Muscle of back (tissue), 13 donors: ENCODE measurements at places on chromosomes 16 and 17.
A peak's percentile ranks its signal among the peaks of the same experiment; 100 is the strongest.

DNA sequence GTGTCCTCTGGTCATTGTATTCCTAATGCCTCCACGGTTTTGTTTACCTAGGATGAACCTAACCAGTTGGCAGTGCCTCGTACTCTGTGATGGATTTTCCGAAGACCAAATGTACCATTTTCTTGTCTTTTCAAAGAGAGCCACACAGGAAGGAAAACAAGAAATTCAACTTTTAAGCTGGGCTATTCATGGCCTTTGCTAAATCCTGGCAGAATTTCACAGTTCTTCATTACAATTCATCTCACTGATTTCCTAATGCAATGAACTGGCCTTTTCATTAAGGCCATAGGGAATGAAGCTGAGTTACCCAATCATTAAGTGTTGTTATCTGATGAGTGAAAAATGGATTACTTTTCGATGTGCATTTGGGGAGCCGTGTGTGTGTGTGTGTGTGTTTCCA lies 7.9 kb upstream of the KCNJ16 start:
- DNase-seq, result no peak

DNA sequence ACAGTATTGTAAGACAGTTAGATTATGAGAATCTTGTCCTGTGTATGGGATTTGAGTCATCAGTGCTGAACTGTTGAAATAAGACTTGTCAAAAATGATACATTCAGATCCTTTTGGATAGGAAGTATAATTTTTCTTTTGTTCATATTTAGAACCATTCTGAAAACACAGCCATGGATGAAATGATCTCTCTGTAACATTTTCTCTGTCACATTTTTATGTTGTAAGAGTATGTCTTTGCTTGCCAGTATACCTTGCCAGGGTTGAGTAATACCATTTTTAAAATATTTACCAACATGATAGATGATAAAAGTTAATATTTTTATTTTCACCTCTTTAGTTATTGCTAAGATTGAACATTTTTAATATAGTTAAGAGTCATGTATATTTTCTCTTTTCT lies 45.0 kb downstream of the NSRP1 start:
- no peak for DNase-seq

DNA sequence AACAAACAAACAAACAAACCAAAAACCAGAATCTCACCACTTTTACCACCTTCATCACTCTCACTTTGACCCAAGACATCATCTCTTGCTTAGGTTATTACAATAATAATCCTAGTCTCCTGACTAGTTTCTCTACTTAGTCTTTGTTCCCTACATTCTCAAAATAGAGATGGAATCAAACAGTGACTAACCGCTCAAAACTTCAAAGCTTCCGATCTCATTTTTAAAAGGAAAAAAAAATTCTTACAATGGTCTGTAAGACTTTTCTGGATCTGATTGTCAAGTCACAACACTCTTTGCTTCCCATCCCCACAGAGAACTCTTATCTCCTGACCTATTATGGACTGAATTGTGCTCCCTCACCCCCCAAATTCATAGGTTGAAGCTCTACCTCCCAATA lies 60.9 kb downstream of the SPAG9 start:
- DNase-seq, result no peak

DNA sequence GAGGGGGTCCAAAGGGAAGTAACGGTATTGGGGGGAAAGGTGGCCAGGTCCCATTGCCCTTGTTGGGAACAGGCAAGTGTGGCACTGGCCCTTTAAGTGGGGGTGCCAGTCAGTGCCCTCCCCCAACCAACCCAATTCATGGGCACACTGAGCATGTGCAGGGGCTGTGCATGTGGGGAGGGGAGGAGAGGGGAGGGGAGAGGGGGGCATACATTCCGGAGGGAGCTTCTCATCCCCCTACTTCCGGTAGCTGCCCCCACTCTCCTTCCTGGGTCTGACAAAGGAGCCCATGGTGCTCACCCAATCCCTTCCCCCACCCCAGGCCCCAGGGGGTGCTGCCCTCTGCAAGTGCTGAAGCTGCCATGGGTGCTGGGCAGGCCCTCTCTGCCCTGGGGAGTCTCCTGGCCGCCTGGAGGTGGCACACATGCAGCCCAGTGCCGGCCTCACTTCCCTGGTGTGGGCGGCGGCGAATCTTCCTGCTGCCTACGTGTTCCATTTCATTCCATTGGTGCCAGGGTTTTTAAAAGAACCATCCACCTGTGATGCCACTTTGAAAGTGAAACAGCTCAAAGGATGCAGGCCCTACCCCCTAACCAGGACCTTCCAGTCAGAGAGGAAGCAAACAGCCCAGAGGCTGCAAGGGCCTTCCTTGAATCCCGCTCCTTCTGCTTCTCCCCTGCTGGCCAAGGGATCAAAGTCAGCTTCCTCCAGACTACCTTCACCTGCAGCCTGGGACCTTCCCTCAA lies 11.0 kb downstream of the HEXIM2 start:
- DNase-seq, result peak; percentile 82

DNA sequence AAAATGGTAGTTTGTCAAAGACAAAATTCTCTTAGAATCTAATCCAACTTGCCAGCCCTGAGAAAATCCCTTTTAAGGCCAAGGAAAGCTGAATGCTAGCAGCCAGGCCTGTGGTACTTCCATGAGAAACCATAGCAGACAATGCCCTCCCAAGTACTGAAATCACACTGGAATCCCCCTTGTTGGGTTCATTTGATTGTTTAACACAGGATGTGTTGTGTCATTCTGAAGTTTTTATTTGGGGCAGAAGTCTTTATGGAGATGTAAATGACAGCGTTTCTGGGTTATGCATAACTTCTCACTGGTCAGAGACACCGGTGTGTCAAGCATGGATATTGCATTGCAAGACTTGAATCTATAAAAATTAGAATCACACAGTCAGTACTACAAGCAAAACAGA lies 6.0 kb upstream of the ARL2BP start:
- no peak for DNase-seq

DNA sequence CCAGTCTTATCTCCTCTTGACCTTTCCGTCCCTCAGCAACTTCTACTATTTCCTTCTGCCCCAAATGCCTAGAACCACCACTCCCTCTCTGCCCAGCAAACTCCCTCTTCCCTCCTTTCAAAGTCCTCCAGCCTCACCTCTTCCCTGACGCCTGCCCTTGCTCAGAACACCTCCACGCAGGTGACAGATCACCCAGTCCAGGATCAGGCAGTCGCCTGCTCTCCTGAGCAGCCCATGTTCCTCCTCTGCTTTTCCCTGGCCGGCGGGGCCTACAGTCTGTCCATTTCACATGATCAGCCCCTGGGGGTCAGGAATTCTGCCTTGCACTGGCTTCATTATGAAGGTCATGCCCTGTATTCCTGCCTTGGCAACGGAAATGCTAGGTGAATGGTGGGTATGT lies 422 bp downstream of the CD300LF start:
- no peak for DNase-seq

- DNase-seq, result no peak
These were observed 29.3 kb downstream of the DYNLRB2 start for GRCh38 chr16:80570106-80570478.

GRCh38 chr16:75000481-75001081 lies 1.8 kb downstream of the ZNRF1 start:
- no peak for DNase-seq

GRCh38 chr17:5248821-5249479 lies 14.3 kb upstream of the SCIMP start:
- no peak for DNase-seq

DNA sequence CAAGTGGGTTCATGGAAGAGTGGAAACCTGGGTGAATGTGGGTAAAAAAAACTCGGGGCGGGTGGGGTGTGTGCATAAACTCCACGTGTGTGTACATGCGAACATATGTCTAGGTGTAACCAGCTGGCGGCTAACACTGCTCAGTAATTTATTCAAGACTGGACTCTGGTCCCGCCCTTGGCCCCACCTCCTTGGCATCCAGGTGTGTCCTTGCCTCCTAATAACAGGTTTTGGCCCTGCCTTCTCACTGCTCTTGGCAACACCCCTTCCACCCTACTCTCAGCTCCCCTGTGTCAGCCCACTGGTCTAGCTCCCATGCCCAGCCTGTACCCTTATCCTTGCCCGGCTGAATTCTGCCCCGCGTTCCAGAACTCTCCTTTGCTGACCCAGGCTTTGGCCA lies 8.3 kb downstream of the FLII start:
- DNase-seq, result no peak

DNA sequence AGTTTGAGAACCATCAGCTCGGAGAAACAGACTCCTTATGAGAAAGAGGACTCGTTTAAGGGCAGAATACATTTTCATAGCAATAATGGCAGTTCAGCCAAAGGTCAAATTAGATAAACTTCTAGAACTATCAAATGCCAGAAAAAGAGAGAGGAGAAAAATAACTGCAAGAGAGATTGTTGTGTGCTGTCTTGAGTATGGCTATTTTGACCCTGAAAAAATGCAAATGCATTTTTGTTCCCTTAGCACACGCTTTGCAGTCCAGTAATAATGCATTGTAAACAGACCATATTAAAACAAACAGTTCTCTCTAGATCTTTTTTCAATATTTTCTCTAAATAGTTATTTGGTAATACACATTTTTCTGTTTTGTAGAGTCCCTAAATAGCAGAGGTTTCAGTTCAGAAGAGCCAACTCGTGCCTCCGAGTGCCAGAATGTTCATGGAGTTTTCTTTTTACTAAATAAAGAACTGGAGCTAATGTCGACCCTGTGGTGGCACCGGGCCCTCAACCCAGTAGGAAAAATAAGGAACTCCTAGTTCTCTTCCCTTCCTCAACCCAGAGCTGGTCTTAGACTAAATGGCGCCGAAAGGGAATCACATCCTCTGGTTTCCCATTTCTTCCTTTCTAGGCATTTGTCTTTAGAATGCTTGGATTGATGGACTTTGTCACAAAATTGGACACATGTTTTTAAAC lies 298.0 kb downstream of the MAP2K4 start:
- peak; percentile 63 for DNase-seq

- DNase-seq, result no peak
These were observed 8.9 kb downstream of the TLE7 start for GRCh38 chr16:71432906-71433305.

DNA sequence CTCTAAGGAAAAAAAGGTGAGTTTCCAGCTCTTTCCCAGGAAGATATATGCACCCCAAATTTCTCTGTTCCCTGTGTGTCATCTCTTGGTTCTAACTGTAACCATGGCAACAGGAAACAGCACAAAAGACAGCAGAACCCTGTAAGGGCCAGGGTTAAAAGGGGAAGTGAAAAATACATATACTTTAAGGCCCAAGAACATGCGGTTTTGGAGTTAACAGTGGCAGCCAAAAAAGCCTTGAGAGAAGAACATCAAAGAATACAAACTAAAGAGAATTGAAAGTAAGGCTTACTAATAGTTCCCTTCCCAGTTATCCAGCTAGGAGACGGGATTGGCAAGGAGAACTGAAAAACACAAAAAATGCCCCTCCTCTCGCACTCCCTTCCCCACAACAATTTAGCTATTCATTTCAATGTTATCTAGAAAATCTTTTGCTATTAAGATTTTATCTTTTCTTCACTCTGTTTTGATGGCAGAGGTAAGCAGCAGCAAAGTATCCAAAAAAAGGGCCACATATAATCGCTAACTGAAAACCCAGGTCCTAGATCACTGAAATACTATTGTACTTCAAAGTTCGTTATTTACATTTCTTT lies 1.5 kb downstream of the SPOP start:
- DNase-seq, result no peak

GRCh38 chr17:20142268-20142667 lies 133.1 kb downstream of the SPECC1 start:
- DNase-seq, result no peak

DNA sequence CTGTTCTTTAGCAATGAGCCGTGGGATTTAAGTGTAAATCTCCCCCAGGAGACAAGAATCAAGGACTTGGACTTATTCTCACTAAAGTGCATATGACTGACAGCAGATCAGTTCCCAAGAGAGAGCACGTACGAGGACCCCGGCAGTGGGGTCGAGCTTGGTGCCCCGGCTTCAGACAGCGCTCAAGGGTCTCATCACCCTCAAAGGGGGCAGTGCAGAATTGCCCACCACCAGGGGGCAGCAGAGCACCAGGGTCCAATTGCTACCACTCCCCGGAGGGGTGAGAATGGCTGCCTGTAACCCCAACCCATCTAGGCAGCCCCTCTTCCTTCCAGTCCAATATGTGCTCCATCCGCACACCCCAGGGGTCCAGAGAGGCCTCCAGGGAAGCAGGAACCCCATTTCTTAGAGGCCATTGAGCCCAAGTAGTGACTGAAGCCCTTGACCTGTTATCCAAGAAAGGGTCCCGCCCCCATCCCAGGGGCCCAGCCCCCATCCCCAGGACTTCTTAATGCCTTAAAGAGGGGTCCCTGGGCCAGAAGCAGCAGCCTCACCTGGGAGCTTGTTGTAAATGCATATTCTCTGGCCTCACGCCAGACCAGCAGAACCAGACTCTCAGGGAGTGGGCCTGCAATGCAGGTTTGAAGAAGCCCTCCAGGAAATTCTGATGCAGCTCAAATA lies 86.1 kb downstream of the ZDHHC7 start:
- DNase-seq, result no peak

DNA sequence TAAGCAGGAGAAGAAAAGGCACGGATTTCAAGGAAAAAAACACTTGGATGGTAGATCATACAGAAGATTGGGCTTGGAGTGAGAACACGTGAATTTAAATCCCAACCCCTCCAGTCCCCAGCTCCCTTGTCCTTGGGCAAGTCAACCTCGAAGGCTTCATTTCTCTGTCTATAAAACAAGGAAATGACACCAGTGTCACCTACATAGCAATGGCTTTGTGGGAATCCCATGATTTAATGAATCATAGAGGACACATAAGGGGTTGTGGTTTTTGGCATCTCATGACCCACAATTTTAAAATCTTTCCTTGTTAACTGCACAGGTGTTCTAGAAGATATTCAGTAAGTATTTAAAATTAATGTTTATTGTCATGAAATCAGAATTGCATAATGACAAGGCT lies 8.2 kb upstream of the CCL2 start:
- DNase-seq, result no peak

DNA sequence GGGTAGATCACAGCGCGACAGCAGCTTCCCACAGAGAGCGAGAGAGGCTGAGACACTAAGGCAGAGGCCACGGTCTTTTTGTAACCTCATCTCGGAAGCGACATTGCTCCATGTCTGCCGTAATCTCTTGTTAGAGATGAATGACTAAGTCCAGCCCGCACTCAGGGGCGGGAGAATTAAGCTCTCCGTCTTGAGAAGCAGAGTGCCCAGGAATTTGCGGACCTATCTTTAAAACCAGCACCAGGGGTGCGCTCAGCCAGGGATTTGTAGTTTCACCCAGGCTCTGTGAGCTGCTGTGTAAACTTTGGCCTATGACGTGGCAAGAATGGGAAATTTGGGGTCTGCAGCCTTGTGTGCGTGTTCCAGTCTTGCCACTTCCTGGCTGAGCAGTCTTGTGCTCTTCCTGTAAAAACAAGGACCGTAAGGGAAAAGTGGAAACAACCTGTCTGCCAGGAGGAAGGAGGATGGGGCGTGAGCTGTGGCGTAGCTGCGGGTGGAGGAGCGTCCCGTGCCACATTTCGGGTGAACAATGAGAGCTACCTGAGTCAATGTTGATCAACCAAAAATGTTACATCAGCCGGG lies 16.0 kb upstream of the JPH3 start:
- no peak for DNase-seq

- no peak for DNase-seq
These were observed 2.1 kb upstream of the GNA13 start for GRCh38 chr17:65058593-65058992.

- DNase-seq, result no peak
These were observed 162.3 kb downstream of the UTP18 start for GRCh38 chr17:51422634-51423033.

- DNase-seq, result no peak
These were observed 214.4 kb upstream of the CACNG5 start for GRCh38 chr17:66620528-66620927.

GRCh38 chr16:30185683-30186421 lies 2.5 kb downstream of the CORO1A start:
- DNase-seq, result no peak
